Mesothelial cell of epicardium (in vitro differentiated cells): ENCODE measurements at places on chromosomes 12 and 14. TPM values are rescaled to one million over a fixed set of nuclear protein-coding genes. Genes with fewer than 3 reads are reported as not detected.

GRCh38 chr14:103421556-103421955 is 36.3 kb downstream of the MARK3 start:
- H3K27me3 ChIP-seq, result no peaks in the 10 kb centered on the region
- H3K4me1 ChIP-seq, result peaks cover 52% of the 10 kb centered on the region
- DNase-seq, result no peak
- peak overlapping the region; percentile 79 for H3K27ac ChIP-seq
- no peak overlapping the region for H3K4me3 ChIP-seq

- H3K36me3 ChIP-seq, result no peaks in the 10 kb centered on the region
- H3K27ac ChIP-seq, result no peak overlapping the region
- no peaks in the 10 kb centered on the region for H3K27me3 ChIP-seq
Measured at GRCh38 chr12:19912991-19913390, 455.3 kb upstream of the PDE3A start.

GRCh38 chr12:16349131-16349460 is 1.7 kb downstream of the MGST1 start:
- DNase-seq, result no peak
- H3K36me3 ChIP-seq, result no peaks in the 10 kb centered on the region
- no peaks in the 10 kb centered on the region for H3K27me3 ChIP-seq
- peaks cover 35% of the 10 kb centered on the region for H3K4me1 ChIP-seq
- H3K27ac ChIP-seq, result no peak overlapping the region
- peak overlapping the region; percentile 77 for H3K4me3 ChIP-seq

DNA sequence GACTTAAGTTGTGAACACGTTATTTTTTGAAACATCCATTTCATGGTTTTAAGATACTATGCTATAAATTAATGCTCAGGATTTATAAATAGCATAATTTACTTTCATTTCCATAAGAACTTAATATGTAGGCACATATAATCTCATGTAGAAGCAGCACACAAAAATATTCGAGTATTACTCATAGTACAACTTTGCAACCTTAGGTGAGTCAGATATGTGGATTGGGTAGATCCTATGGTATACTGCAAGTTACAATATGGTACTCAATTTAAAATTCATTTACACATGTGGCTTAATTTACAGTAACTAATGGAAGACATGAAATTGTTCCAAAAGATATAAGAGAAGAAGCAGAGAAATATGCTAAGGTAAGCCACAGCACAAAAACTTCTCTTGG is 26.0 kb downstream of the PSMA3 start:
- no peaks in the 10 kb centered on the region for H3K27me3 ChIP-seq
- peaks cover 8% of the 10 kb centered on the region for H3K4me1 ChIP-seq
- H3K4me3 ChIP-seq, result no peak overlapping the region
- DNase-seq, result no peak
- H3K27ac ChIP-seq, result no peak overlapping the region

- H3K27me3 ChIP-seq, result no peaks in the 10 kb centered on the region
- no peaks in the 10 kb centered on the region for H3K4me1 ChIP-seq
- no peak overlapping the region for H3K4me3 ChIP-seq
- no peak overlapping the region for H3K27ac ChIP-seq
- H3K36me3 ChIP-seq, result no peaks in the 10 kb centered on the region
Measured at GRCh38 chr14:47447076-47447475, 228.3 kb downstream of the MDGA2 start.

- peak overlapping the region; percentile 91 for H3K4me3 ChIP-seq
- H3K36me3 ChIP-seq, result no peaks in the 10 kb centered on the region
- DNase-seq, result no peak
- peaks cover 13% of the 10 kb centered on the region for H3K4me1 ChIP-seq
- peaks cover 11% of the 10 kb centered on the region for H3K27me3 ChIP-seq
Measured at GRCh38 chr14:80942191-80942600, 658 bp upstream of the CEP128 start.

DNA sequence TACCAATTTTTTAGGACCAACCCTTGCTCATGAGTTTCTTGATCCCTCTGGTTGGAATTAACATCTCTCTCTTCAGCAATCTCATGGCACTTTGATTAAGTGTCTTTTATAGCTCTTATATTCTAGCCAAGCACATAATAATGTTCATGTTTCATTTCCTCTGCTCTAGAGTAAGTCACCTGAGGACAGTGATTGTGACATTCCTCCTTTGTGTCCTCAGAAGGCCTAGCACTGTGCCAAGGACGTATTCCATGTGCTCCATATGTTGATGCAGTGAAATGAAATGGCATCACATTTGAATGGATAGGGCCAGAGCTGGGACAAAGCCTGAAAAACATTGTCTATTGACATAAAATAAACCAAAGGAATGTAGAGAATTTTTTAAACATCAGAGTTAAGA is 322.8 kb upstream of the PRICKLE1 start:
- DNase-seq, result no peak
- peaks cover 7% of the 10 kb centered on the region for H3K36me3 ChIP-seq
- H3K4me1 ChIP-seq, result peaks cover 13% of the 10 kb centered on the region
- H3K27ac ChIP-seq, result no peak overlapping the region
- H3K4me3 ChIP-seq, result no peak overlapping the region

DNA sequence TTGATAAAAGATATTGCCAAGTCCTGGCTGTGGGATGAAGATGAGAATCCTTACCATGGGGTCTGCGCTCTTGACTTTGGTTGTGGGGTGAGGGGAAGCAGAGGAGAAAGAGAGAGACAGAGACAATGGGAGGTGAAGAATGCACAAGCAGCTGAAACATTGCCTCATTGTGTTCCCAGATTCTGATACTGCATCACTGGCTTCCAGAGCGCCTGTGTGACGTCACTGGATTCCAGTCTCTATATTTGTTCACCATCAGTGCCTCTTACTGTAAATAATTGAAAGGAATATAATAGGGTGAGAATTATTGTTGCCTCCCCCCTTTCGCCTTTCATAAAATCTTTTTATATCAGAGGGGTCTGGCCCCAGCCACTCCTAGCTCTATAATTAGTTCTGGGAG is 188.9 kb upstream of the NTF3 start:
- H3K27ac ChIP-seq, result no peak overlapping the region
- peaks cover 17% of the 10 kb centered on the region for H3K4me1 ChIP-seq
- no peak for DNase-seq
- no peaks in the 10 kb centered on the region for H3K36me3 ChIP-seq
- peaks cover 12% of the 10 kb centered on the region for H3K27me3 ChIP-seq

GRCh38 chr12:92400006-92400405 is 254.4 kb upstream of the BTG1 start:
- H3K4me1 ChIP-seq, result peaks cover 38% of the 10 kb centered on the region
- H3K27ac ChIP-seq, result no peak overlapping the region
- H3K4me3 ChIP-seq, result no peak overlapping the region
- no peak for DNase-seq

GRCh38 chr12:127987199-127987901 is 279.6 kb upstream of the TMEM132C start:
- H3K27ac ChIP-seq, result no peak overlapping the region
- no peak overlapping the region for H3K4me3 ChIP-seq
- no peak for DNase-seq
- H3K4me1 ChIP-seq, result peaks cover 3% of the 10 kb centered on the region
- H3K27me3 ChIP-seq, result no peaks in the 10 kb centered on the region
- H3K36me3 ChIP-seq, result no peaks in the 10 kb centered on the region

DNA sequence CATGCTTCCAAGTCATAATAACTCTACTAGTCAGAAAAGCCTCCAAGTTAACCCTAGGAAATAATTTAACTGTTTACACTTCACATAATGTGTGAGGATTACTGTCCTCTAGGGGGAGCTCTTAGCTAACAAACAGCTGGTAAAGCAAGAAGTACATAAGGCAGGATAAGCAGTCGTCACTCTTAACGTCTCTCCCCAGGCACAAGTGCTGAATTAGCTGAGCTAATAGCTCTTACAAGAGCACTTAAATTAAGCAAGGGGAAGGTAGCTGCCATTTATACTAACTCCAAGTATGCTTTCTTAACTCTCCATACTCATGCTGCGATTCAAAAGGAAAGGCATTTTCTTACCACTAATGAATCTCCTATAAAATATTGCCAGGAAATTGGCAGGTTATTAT is 79.3 kb upstream of the TSPAN11 start:
- no peaks in the 10 kb centered on the region for H3K36me3 ChIP-seq
- H3K27me3 ChIP-seq, result no peaks in the 10 kb centered on the region
- no peak overlapping the region for H3K4me3 ChIP-seq
- H3K27ac ChIP-seq, result no peak overlapping the region
- H3K4me1 ChIP-seq, result peaks cover 14% of the 10 kb centered on the region
- no peak for DNase-seq

GRCh38 chr12:115708801-115709200 is 568.7 kb downstream of the MED13L start:
- no peak overlapping the region for H3K4me3 ChIP-seq
- DNase-seq, result no peak
- peaks cover 26% of the 10 kb centered on the region for H3K4me1 ChIP-seq

GRCh38 chr14:72864712-72865365 is 29.1 kb downstream of the DPF3 start:
- no peak overlapping the region for H3K4me3 ChIP-seq
- no peaks in the 10 kb centered on the region for H3K36me3 ChIP-seq
- H3K27me3 ChIP-seq, result peaks cover 26% of the 10 kb centered on the region
- no peak overlapping the region for H3K27ac ChIP-seq

GRCh38 chr14:33229269-33229929 is 290.7 kb downstream of the NPAS3 start:
- DNase-seq, result no peak
- no peak overlapping the region for H3K4me3 ChIP-seq
- peaks cover 10% of the 10 kb centered on the region for H3K4me1 ChIP-seq

GRCh38 chr12:29731591-29731990 is 52.2 kb downstream of the TMTC1 start:
- H3K36me3 ChIP-seq, result no peaks in the 10 kb centered on the region
- H3K4me1 ChIP-seq, result peaks cover 35% of the 10 kb centered on the region
- no peak overlapping the region for H3K27ac ChIP-seq
- H3K4me3 ChIP-seq, result no peak overlapping the region
- H3K27me3 ChIP-seq, result no peaks in the 10 kb centered on the region

- no peaks in the 10 kb centered on the region for H3K36me3 ChIP-seq
- no peak for DNase-seq
- H3K4me3 ChIP-seq, result no peak overlapping the region
- peaks cover 19% of the 10 kb centered on the region for H3K4me1 ChIP-seq
- H3K27me3 ChIP-seq, result no peaks in the 10 kb centered on the region
- H3K27ac ChIP-seq, result no peak overlapping the region
Measured at GRCh38 chr12:65638324-65638723, 186.0 kb upstream of the HMGA2 start.

- H3K27ac ChIP-seq, result no peak overlapping the region
- no peak for DNase-seq
- H3K4me3 ChIP-seq, result no peak overlapping the region
- no peaks in the 10 kb centered on the region for H3K36me3 ChIP-seq
Measured at GRCh38 chr14:29097476-29097875, 330.9 kb downstream of the FOXG1 start.

GRCh38 chr12:1993341-1993740 is 10.9 kb downstream of the DCP1B start:
- no peaks in the 10 kb centered on the region for H3K27me3 ChIP-seq
- DNase-seq, result no peak
- H3K27ac ChIP-seq, result no peak overlapping the region
- no peak overlapping the region for H3K4me3 ChIP-seq

DNA sequence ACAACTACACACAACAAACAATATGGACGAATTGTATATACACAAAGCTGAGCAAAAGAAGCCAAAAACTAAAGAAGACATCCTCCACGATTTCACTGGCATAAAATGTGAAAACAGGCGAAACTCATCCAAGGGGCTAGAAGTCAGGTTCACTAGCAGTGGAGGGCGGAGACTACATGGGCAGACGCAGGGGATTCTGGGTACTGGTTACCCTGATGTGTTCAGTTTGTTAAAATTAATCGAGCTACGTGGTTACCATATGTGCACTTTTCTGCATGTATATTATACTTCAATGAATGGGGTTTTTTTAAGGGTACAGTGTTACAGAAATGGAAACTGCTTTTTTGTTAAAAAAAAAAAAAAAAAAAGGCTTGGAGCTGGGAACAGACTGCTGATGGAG is 12.3 kb downstream of the KDM2B start:
- H3K36me3 ChIP-seq, result peaks cover 22% of the 10 kb centered on the region
- no peak for DNase-seq
- no peak overlapping the region for H3K4me3 ChIP-seq

DNA sequence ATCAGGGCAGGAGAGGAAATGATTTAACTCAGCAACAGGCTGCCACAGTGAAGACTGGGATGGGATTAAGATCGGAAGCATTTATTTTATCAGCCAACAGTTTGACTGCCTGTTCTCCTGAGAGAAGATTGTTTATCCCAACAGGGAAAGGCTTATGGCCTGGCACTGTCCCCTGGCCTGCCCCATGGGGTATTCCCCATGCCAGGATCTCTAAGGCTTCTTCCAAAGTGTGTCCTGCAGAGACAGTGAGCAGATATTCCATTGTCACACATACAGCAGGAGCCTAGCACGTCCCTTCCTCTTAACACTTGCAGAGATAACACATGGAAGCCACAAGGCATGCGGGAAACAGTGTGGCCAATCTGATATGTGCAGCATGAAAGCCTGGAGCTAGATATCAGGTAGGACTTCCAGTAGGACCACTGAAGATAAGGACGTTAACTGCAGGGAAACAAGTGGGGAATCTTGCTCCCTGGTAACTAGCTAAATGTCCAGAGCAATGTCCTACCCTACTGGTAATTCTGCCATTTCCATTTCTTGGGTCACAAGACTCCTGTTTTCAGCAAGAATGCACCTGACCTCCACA is 48.2 kb downstream of the IQSEC3 start:
- H3K4me1 ChIP-seq, result peaks cover 44% of the 10 kb centered on the region
- no peak overlapping the region for H3K4me3 ChIP-seq
- no peak overlapping the region for H3K27ac ChIP-seq
- peaks cover 21% of the 10 kb centered on the region for H3K27me3 ChIP-seq

GRCh38 chr14:64983439-64984310 is 3.0 kb upstream of the FNTB start:
- H3K36me3 ChIP-seq, result peaks cover 1% of the 10 kb centered on the region
- DNase-seq, result no peak
- H3K27me3 ChIP-seq, result peaks cover 8% of the 10 kb centered on the region
- peaks cover 22% of the 10 kb centered on the region for H3K4me1 ChIP-seq

DNA sequence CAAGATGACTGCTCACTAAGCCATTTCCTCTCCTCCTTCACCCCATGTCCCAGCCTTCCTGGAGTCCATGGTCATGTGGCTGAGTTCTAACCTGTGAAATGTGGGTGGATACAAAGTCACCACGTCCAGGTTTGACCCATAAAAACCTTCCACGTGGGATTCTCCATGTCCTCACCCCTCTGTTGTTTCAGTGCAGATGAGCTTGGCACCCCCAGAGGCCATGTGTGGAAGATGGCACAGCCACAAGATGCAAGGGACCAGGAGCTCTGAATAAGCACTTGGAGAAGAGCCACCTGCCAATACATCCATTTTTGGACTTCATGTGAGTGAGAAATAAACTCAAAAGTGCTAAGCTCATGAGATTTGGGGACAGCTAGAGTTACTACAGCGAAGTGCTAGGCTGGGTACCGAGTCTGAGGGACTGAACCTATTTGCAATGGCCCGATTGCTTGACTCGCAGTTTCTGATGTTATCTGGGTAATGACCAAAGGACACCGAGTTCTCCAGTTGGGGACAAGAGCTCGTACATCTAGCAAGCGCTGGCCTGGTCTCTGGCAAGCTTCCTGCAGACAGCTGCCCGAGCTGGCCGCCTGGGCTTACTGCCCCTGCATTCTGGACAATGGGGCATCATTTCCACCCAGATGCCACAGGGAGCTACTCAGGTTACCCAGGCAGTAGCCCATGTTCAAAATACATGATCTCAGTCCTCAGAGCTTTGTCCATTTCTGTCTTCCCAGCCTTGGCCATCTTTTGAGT is 7.7 kb upstream of the SLC24A4 start:
- no peak overlapping the region for H3K27ac ChIP-seq
- no peak overlapping the region for H3K4me3 ChIP-seq
- peaks cover 73% of the 10 kb centered on the region for H3K27me3 ChIP-seq
- no peak for DNase-seq
- no peaks in the 10 kb centered on the region for H3K36me3 ChIP-seq

Gene CYP46A1
- 1.9 to 2.4 TPM (median 2.3 TPM) in 3 replicates for total RNA-seq

Gene POU6F1
- 11.3 to 12.8 TPM (median 11.6 TPM) in 3 replicates for total RNA-seq

Gene ELK3
- total RNA-seq, result 27.2 to 28.2 TPM (median 28.0 TPM) in 3 replicates

Gene PIWIL1
- not detected in 3 replicates for total RNA-seq

Gene A2M
- 3.8 to 4.8 TPM (median 4.3 TPM) in 3 replicates for total RNA-seq
